ACHN (cell line): ENCODE measurements at places on chromosomes 2 and 18.

GRCh38 chr2:106931717-106932335 lies 45.9 kb upstream of the ST6GAL2 start:
- DNase-seq: no peak

GRCh38 chr2:17302281-17302680 lies 216.0 kb downstream of the RAD51AP2 start:
- DNase-seq: no peak

- DNase-seq: no peak
These were observed 1.9 kb upstream of the IL1R2 start for GRCh38 chr2:101989740-101990460.

GRCh38 chr2:153510996-153511395 lies 32.4 kb upstream of the RPRM start:
- no peak for DNase-seq

DNA sequence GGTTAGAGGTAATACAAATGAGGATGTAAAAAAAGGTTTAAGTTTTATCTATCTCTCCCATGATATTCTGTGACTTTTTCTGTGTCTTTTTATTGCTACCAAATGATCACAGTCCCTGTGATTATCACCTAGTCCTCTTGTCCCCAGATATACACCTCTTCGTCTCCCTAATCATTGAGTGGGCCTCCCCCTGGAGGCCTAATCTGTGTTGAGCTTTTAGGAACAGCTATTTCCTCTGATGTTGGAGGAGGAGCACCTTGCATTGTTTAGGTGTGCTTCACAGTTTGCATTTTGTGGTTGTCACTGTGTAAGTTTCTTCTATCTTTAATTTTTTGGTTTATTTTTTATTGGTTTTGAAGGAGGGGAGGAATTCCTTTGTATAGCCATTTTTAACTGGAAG lies 33.3 kb downstream of the CCDC85A start:
- no peak for DNase-seq

- no peak for DNase-seq
These were observed 12.1 kb upstream of the SRSF7 start for GRCh38 chr2:38763228-38763627.

- DNase-seq: no peak
These were observed 137.7 kb upstream of the CYP1B1 start for GRCh38 chr2:38213619-38214167.

GRCh38 chr2:239300871-239301735 lies 99.7 kb downstream of the HDAC4 start:
- no peak for DNase-seq

- no peak for DNase-seq
These were observed 59.0 kb downstream of the RASGRP3 start for GRCh38 chr2:33535421-33535820.

GRCh38 chr2:193253014-193253530 lies 1058.3 kb upstream of the TMEFF2 start:
- DNase-seq: no peak

- DNase-seq: no peak
These were observed 1310.8 kb upstream of the SLC39A10 start for GRCh38 chr2:194346193-194346592.

DNA sequence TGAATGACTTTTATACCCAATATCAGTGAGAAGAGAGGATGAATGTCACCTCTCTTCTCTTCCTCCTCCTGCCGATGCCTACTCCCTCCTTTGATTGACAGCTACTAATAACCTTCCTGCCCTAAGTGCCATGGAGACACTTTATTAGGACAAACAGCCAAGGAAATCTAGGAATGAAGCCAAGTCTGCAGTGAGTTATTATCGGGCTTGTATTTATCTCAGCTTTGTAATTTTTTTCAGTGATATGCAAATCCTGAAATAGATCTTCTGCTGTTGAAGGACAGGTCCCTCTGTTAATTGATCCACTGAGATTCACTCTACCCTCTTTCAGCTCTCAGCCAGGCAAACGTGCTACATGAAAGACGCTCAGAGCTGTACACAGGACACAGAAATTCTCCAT lies 686.7 kb downstream of the TMEM182 start:
- no peak for DNase-seq

DNA sequence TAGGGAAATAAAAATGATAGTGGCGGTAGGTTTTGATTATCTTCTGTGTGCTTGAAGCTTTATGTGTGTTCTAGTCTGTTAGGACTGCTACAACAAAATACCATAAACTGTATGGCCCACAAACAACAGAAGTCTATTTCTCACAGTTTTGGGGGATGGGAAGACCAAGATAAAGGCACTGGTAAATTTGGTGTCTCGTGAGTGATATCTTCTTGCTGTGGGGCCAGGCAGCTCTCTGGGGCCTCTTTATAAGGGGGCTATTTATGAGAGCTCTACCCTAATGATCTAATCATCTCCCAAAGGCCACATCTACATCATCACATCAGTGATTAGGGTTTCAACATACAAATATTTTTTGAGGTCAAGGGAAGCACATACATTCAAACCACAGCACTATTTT lies 86.8 kb upstream of the SPHKAP start:
- DNase-seq: no peak
